Activated CD4-positive, CD25-positive, alpha-beta regulatory T cell (primary cell): ENCODE measurements at places on chromosomes 7 and 10.

- no peak for DNase-seq
Observed at GRCh38 chr10:69068549-69068948, 19.4 kb upstream of the SRGN start.

DNA sequence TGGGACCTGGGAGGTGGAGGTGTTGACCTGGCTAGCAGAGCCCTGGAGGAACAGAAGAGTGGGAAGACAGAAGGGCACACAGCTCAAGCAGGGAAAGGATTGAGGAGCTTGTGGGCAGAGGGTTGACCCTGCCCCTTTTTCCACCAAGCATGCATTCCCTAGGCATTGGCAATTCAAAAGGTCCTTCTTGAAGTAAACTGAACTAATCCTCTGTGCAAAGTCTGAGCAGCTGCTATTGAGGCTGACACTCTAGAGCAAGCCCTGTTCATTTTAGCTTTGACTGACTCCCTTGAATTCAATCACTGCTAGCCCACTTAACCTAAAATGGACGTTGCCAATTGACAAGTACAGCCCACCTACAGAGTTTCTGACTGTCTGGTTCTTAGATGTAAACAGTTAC, 116.5 kb upstream of the TNS3 start:
- DNase-seq = no peak

DNA sequence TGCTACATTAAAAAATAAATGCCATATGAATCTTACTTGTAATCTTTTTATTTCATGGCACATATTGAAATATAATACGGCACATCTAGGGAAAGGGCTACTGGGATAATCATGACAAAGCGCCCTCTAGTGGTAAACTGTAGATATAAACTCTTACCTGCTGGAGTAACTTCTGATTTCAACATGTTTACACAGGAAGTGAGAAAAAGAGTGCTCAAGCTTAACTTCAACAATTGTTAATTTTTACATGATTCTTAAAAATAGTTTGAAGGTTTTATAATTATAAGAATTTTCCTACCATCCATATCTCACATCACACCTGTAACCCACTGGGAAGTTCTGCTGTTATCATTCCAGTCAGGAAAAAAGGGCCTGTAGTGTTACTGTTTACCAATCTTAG, 2.0 kb upstream of the HEPACAM2 start:
- peak; percentile 1 for DNase-seq

GRCh38 chr7:105765846-105766245, 110.6 kb downstream of the ATXN7L1 start:
- DNase-seq = no peak

DNA sequence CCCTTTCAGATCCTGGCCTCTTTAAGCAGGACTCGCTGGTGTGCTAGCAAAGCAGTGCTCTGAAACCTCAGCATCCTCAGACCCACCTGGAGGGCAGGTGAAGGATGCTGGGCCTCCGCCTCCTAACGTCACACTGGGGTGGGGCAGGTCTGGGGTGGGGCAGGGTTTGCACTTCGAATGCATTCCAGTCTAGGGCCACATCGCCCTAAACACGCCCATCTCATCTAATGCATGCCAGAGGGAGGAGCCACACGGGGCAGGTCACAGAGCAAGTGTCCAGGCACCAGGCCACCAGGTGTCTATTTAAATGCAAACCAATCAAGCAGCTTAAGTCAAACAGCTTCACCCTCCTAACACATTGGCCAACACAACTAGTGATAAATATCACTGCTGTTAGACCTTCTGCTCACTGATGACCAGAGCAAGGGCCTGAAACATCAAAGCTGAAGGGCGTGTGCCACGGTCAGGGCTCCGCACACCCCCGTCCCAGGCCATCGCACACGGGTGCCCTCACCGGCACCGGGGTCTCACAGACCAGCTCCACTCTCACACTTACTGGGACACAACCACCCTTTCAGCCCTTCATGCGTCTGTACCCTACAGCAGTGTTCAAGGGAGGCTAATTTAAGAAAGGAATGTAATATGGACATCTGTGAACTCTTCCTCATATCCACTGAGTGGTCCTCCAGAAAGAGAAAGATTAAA, 47.1 kb downstream of the DIP2C start:
- DNase-seq = no peak

DNA sequence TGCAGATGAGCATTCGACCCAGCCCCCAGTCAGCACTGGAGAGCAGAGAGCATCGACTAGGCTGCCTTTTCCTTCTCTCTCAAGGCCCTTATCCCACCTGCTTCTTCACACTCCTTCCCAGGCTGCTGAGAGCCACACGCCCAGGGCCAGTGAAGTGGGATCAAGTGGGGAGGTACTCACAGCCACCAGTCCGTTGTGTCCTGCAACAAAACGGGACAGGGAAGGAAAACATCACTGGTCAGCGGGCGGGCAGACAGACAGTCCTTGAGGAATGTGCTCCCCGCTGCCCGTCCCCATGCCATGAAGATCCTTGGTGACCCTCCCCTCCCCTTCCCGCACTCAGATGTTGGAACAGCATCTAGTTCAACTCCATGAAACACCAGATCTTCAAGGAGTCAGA, 4.2 kb downstream of the PYROXD2 start:
- no peak for DNase-seq

DNA sequence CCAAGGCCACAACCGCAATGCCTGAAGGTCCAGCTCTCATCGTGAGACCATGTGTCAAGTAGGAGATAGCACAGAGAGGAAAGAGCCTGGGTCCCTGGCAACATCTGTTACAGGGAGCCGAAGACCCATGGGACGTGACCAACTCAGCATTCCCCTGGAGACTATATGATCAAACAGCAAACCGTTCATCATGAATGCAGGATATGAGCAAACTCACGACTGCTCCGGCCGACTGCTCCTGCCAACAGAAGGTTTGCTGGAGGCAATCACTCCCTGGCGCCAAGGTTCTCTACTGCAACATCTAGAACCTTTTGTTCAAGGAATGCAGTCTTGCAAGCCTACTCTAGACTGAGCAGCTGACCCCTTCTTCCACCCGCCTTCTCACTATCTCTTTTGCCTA, 114.3 kb downstream of the ALOX5 start:
- DNase-seq = no peak

DNA sequence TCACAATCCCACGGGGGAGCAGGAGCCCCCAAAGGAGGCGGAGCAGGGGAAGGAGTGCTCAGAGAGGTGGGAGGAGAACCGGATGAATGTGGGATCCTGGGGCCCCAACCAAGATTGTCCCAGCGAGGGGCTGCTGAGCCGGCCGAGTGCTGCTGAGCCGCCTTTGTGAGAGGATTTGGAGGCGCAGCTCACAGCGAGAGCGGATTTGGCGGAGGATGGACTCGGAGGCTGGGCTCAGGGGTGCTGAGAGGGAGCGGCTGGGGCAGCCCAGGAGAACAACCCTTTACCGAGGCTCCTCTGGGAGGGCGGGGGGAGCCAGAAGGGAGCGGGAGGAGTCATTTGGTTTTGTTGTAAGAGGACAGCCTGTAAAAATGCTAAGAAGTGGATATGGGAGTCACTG, 23.0 kb downstream of the GHRHR start:
- no peak for DNase-seq

GRCh38 chr10:94983555-94983954, 45.1 kb downstream of the CYP2C9 start:
- no peak for DNase-seq

DNA sequence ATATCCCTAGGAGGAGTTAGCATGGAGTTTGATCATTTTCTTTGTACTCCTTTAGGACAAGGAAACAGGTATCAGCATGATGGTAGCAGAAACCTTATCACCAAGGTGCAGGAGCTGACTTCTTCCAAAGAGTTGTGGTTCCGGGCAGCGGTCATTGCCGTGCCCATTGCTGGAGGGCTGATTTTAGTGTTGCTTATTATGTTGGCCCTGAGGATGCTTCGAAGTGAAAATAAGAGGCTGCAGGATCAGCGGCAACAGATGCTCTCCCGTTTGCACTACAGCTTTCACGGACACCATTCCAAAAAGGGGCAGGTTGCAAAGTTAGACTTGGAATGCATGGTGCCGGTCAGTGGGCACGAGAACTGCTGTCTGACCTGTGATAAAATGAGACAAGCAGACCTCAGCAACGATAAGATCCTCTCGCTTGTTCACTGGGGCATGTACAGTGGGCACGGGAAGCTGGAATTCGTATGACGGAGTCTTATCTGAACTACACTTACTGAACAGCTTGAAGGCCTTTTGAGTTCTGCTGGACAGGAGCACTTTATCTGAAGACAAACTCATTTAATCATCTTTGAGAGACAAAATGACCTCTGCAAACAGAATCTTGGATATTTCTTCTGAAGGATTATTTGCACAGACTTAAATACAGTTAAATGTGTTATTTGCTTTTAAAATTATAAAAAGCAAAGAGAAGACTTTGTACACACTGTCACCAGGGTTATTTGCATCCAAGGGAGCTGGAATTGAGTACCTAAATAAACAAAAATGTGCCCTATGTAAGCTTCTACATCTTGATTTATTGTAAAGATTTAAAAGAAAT, 4.8 kb downstream of the BAMBI start:
- DNase-seq = no peak
